NAMALWA (cell line): ENCODE measurements at places on chromosomes 5 and 9.

DNA sequence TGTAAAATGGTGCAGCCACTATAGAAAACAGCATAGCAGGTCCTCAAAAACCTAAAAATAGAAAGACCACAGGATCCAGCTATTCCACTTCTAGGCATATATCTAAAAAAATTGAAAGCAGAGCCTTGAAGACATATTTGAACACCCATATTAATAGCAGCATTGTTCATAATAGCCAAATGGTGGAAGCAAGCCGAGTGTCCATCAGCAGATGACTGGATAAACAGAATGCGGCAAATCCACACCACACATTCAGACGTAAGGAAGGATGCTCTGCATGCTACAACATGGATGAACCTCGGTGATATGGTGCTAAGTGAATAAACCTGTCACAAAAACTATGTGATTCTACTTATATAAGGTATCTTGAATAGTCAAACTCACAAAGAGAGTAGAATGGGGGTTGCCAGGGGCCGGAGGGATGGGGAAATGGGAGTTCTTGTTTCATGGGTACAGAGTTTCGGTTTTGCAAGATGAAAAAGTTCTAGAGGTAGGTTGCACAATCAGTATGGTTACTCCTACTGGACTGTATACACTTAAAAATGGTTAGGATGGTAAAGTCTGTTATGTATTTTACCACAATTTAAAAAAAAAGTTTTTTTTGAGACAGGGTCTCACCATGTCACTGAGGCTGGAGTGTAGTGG is 17.1 kb upstream of the HSD17B3 start:
- no peak for DNase-seq

- DNase-seq = no peak
Measured at GRCh38 chr5:29779141-29779540, 1414.3 kb upstream of the CDH6 start.

GRCh38 chr5:34476941-34477565 is 179.1 kb upstream of the RAI14 start:
- DNase-seq = no peak

DNA sequence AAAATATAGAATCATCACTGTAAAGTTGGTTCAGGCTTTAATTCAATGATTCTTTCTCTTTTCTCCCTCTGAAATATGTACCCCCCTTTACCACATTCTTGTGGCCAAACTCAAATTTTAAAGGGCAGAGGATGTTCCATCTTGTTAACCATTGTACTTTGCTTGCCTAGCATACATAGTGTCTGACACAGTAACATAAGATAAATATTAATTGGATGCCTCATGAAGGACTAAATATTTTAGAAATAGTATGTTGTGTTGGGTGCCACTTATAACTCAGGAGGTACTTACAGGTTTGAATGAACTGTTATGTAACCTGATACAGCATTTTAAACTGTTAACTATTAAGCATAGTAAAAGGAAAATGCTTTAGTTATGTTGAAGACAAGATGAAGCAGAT is 71.5 kb downstream of the NIPBL start:
- DNase-seq = no peak

DNA sequence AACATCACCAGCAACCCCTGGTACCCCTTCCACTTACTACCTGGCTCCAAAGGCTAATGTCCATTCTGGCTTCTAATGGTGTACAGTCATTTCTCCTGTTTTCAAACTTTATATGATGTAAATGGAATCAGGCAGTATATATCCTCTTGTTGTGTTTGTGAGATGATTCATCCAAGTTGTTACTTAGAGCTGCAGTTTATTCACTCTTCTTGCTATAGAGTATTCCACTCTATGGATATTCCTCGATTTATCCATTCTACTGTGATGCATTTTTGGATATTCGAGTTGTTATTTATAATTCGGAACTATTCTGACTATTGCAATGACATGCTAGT is 32.4 kb downstream of the IRF1 start:
- DNase-seq = peak; percentile 35
